Stimulated activated CD8-positive, alpha-beta memory T cell treated with anti-CD3 and anti-CD28 coated beads, Interleukin-2, amount 100 ng/mL, for 48 hours (primary cell): ENCODE measurements at places on chromosomes 2 and 18.

GRCh38 chr2:119469661-119470297 lies 38.1 kb downstream of the TMEM37 start:
- DNase-seq: no peak

DNA sequence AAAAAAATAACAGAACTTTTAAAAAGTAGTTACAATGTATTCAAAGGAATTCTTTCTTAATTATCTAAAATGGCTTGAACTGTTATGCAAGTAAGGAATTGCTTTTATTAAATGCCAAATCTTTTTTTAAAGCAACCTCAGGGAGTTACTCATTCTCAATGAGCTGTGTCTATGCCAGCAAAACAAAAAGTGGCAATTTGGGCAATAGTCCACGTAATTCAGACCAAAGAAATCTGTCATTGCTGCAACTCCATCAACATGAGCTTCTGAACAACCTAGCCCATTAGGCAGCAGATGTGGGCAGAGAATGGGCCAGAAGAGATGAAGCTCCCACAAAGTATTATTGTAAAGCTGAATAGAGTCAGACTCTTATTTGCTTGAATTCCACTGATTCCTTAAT lies 118.4 kb downstream of the ALK start:
- no peak for DNase-seq

GRCh38 chr2:209685963-209686362 lies 85.7 kb upstream of the UNC80 start:
- DNase-seq: no peak

GRCh38 chr2:188391354-188391753 lies 99.7 kb downstream of the GULP1 start:
- no peak for DNase-seq

DNA sequence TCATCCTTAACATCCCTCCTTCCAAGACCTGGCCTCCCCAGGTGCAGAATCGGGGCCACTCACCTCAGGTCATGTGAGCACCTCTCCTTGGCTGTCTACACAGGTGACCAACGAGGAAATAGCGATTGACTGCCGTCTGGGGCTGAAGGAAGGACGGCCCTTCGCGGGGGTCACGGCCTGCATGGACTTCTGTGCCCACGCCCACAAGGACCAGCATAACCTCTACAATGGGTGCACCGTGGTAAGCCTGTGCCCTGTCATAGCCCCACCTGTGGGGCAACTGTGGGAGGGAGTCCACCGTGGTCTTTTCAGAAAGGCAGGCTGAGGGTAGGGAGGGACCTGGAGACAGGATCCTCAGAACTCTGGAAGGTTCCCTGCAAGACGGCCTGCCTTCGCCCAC lies 54.3 kb downstream of the BOLA3 start:
- DNase-seq: no peak

GRCh38 chr2:21774691-21775368 lies 651.1 kb downstream of the TDRD15 start:
- no peak for DNase-seq

GRCh38 chr2:61380056-61380881 lies 90.6 kb downstream of the USP34 start:
- no peak for DNase-seq

GRCh38 chr2:55109219-55109891 lies 59.1 kb upstream of the RTN4 start:
- DNase-seq: no peak

DNA sequence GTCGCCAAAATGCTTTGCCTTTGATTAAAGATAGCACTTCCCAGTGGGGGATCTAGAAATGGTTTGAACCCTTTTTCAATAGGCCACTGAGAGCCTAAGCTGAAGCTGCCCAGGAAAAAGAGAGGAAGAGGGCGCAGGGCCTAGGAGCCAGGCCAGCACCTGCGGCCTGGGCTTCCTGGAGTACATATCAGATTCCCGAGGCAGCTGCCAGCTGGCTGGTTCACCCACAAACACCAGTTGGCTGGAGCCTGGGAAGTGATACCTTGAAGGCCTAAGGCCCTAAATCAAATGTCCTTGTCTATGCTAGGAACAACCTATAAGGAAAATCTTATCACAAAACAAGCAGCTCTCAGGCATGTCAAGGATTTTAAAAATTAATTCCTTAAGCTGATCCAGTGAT lies 37.1 kb downstream of the ANKRD44 start:
- no peak for DNase-seq

- no peak for DNase-seq
Measured at GRCh38 chr2:75790814-75791467, 80.2 kb upstream of the GCFC2 start.

- no peak for DNase-seq
Measured at GRCh38 chr2:112712903-112713584, 7.8 kb upstream of the NT5DC4 start.

- no peak for DNase-seq
Measured at GRCh38 chr2:97751752-97752151, 38.4 kb downstream of the ZAP70 start.

- DNase-seq: no peak
Measured at GRCh38 chr2:216387262-216387661, 15.0 kb upstream of the MARCHF4 start.

DNA sequence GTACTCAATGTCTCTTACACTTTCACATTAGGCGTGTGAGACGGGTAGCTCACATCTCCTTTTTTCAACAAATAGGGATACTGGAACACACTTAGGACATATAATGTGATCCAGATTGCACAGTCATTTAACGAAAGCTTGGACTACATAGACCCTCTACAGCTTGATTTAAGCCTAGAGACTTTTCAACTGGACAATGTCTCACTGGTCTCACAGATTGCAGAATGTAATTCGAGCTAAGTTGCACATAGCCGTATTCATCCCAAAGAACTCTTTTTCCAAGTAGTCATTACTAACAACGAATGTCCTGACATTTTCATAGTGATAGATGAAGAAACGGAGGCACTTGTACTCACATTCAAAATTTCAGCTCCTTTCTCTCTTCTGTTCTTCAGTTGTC lies 612.1 kb downstream of the ZEB2 start:
- no peak for DNase-seq

DNA sequence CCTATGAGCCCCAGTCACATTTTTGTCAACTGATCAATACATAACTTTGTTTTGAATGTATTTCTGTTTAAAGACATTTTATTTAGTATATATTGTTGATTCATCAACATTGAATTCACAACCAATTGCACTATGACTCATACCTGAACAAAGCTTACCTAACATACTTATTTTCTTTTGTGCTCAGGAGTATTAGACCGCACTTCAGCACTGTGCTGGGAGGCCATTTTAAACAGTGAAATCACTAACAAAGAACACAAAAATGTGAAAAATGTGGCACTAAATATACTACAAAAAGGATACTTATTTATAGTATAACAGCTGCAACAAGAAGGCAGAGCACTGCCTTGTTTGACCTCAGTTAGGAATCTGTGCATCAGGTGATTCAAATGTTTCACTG lies 12.4 kb upstream of the IFIH1 start:
- DNase-seq: no peak

GRCh38 chr2:120392923-120393322 lies 47.0 kb downstream of the INHBB start:
- no peak for DNase-seq

- DNase-seq: no peak
Measured at GRCh38 chr2:219836647-219837177, 209.3 kb downstream of the SLC4A3 start.

- DNase-seq: no peak
Measured at GRCh38 chr2:12043131-12043530, 296.7 kb downstream of the LPIN1 start.

DNA sequence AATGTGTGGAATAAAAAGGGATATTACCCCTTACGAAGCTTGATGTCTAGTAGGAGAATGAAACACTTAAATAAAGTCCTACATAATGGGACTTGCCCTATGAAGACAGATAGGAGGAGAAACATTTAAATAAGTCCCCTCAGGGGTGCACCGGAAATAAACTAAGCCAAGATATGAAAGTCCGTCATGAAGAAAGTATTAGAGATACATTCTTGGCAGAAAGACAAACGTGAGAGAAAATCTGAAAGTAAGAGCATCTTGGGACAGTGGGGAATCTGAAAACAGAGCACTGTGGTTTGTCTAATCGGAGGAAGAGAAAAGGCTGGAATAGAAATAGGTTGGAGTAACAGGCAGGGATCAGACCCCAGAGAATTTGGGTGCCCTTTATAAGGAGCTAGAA lies 516.9 kb upstream of the DSEL start:
- no peak for DNase-seq

- no peak for DNase-seq
Measured at GRCh38 chr2:146666340-146666739, 1178.5 kb upstream of the ACVR2A start.

DNA sequence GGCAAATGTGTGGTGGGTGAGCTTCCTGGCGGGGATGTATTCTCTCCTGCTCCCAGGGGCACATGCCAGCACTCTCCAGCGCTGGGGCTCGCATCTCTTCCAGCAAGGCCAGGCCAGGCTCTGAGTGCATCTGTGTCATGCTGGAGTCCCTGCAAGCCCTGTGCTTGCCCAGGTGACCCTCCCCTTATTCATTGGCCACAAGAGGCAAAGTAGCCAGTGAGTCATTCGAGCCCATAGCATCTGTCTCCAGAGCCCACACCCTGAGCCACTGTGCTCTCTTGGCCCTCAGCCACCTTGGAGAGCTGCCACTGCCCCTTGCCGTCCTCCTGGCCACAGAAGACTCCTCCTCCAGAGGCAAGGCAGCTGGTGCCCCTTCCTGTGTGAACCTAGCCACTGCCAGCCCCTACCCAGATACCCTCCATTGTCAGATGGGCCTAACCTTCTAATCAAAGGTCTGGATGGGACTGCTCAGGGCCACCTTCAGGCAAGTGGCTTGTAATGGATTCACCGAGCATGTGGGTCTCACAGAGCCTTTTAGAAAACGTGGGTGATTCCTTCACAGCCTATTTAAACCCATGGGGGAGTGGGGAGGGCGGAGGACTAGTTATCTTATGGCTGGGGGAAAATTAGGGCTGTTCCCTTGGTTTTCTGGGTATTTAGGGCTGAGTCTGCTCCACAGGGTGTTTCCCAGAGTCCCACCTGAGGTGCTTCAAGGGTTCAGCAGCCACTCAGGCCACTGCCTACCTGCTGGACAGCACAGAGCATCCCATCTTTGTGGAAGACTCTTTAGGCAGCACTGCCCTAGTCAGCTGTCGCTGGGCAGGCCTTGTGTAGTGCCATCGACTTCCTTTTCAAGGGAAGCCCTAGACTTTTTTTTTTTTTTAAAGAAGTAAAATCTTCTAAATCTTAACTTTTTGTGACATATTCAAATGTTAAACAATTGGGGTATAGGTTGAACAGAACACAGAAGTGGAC lies 137.4 kb downstream of the ACOXL start:
- no peak for DNase-seq

DNA sequence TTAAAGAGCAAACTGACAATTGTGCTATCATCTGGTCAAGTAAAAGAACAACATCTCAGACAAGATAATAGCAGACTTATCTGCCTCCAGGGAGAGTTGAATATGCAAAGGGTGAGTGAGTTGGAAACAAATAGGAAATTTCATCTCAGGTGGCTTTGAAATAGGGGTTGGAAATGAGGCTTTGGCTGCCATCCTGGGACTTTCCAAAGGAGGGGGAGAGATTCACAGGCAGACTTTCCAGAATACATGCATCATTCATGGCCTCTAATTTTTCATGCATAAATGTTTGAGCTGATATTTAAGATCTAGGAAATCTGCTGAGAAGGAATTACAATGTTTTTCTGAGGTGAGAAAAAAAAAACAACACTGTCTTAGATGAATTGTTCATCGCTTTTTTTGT lies 300.5 kb downstream of the ALK start:
- no peak for DNase-seq

GRCh38 chr2:179793238-179793637 lies 68.2 kb downstream of the ZNF385B start:
- no peak for DNase-seq

- no peak for DNase-seq
Measured at GRCh38 chr2:105405291-105405690, 6.4 kb upstream of the FHL2 start.

DNA sequence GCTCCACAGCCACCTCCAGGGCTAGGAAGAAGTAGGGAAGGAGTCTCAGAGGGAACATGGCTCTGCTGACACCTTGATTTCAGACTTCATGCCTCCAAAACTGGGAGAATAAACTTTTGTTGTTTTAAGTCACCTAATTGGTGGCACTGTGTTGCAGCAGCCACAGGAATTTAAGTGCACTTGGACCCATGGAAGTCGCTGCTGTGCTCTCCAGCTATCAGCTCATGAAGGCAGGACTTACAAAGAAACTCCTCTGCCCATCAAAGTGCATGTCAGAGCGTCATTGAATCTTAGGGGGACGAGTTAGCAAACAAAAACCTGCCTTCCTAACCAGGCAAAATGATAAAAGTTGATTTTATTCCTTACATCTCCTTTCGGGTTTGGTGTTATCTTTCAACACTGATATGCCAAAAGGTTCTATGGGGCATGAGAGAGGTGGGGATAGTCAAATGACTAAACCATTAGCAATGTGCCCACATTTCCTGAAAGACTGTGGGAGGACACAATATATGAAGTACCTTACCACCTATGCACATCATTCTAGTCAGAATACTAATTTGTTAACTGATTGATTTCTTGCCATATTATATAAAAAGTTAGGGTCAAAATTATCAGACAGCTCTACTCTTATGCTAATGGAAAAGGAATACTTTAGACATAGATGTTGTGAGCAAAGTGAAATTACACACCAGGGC lies 235.8 kb upstream of the TNP1 start:
- no peak for DNase-seq

DNA sequence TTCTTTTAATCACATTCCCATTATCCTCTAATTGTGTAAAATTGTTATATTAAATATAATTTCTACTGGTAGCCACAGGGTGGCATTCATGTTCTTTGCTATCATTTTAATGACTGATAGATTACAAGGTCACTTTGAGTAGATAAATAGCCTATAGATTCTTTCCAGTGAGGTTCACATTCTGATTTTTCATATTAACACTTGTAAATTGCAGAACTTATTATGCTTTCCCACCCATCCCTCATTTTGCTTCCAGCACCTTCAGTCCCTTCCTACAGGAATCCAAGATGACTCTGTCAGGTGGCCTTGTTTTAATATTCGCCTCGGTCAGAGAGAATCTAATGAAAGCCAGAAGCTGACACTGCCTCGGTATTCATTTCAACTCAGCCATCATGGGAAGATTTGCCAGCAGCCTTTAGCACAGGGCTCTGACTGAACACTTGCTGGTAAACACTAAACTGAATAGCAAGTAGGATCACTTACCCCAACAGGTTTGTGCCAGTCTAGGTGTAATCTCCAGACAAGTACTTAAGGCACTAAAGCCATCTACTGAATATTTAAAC lies 101.2 kb upstream of the FSHR start:
- DNase-seq: no peak

- DNase-seq: no peak
Measured at GRCh38 chr2:142180820-142181533, 50.2 kb upstream of the LRP1B start.

DNA sequence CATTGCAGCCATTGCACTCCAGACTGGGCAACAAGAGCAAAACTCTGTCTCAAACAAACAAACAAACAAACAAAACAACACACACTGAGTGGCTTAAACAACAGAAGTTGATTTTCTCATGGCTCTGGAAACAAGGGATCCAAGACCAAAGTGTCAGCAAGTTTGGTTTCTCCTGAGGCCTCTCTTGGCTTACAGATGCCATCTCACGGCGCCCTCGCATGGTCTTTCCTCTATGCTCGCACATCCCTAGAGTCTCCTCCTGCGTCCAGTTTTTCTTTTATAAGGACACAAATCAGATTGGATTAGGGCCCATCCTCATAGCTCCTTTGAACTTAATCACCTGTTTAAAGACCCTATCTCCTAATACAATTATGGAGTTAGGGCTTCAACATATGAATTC lies 133.4 kb upstream of the LRRTM1 start:
- no peak for DNase-seq

GRCh38 chr2:133673305-133673905 lies 105.1 kb upstream of the NCKAP5 start:
- no peak for DNase-seq

- DNase-seq: no peak
Measured at GRCh38 chr18:31783059-31783458, 22.4 kb upstream of the SLC25A52 start.
